ENCODE measurements at places on chromosomes 5 and 9.

GRCh38 chr5:6404129-6404528 lies 25.8 kb upstream of the MED10 start:
- no peak for DNase-seq

GRCh38 chr5:90399251-90399650 lies 10.3 kb downstream of the CETN3 start:
- DNase-seq, result no peak

DNA sequence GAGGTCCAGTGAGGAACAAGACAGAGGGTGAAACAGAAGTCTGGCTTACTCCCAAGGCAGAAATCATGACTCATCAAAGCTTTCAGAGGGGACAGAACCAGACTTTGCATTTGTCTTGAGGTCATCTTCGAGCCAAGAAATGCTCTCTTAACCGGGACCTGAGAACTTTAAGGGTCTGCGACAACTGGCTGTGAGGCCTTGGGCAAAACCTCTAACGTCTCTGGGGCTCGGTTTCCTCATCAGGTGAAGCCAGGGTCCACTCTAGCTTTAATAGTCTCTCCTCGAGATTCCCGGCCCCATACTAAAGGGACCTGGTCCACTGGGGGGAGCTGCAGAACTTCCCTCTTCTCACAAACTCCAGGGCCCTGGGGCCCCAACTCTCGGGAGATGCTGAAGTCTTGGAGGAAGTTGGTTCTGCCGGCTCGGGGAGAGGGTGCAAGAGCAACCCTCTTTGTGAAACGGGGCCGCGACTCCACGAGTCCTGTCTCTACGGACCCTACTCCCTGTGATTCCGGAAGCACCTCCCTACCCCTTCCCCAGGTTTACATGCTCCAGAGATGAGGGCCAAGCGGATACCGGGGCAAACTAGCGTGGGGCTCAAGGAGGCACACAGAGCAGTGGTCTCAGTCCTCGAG lies 2.6 kb downstream of the GLIS3 start:
- DNase-seq, result peak; percentile 57

GRCh38 chr5:143217065-143217803 lies 186.3 kb downstream of the NR3C1 start:
- no peak for DNase-seq

Measured in CD4-positive, alpha-beta T cell treated with Interleukin-15 for 1 hour (primary cell).